ENCODE measurements at places on chromosomes 16 and 17.

DNA sequence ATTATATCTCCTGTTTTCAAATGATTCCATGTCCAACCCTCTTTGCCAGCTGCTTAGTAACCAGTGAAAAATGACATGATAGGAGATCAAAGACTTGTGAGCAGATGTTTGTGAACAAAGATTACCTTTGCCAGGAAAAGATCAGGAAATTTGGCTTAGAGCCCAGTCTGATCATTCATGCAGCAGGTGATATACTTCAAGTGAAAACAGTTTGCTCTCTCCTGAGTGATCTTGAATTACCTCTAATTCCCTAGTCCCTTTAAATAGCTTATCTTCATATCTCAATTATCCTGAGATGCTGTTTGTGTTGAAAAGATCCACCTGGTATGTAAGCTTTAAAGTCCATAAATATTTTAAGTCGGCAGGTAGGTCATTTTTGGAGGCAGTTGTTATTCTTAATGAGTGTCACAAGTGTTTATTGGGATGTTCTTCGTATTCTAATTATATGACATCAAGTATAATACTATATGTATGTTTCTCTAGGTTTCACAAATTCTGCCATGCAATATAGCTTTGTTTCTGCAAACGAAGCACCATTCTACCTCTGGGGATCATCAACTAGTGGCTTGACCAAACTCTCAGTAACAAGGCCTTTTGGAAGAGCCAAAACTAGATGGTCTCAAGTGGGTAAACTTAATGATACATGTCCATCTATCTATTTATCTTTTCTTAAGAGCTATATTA, 13.2 kb upstream of the VPS35L start:
- DNase-seq, result no peak

DNA sequence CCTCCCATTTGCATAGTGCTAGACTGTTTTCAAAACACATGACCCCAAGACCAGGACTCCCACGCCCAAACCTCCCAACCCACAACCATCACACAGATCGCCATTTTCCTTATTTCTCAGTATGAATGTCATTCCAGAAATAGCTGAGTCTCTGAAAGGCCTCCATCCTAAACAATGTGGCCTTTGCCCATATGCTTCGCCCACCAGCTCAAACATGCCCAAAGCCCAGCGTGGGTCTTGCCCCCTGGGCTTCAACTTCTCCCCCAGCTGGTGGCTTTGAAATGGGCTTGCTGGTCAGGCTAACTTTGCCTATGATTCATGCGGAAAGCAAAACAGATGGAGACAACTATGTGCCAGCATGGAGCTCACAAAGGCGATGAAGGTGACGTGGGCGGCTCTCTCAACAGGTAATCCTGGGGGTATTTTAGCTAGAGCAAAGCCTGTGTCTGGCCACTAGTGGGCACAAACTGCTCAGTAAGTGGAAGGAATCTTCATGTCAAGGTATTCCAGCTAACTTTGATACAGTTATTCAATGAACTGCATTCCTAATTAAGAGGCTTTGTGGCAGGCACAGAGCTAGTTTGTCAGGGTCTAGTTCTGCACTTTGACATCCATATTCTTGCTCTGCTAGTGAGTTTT, 17.1 kb downstream of the PMP22 start:
- no peak for DNase-seq

DNA sequence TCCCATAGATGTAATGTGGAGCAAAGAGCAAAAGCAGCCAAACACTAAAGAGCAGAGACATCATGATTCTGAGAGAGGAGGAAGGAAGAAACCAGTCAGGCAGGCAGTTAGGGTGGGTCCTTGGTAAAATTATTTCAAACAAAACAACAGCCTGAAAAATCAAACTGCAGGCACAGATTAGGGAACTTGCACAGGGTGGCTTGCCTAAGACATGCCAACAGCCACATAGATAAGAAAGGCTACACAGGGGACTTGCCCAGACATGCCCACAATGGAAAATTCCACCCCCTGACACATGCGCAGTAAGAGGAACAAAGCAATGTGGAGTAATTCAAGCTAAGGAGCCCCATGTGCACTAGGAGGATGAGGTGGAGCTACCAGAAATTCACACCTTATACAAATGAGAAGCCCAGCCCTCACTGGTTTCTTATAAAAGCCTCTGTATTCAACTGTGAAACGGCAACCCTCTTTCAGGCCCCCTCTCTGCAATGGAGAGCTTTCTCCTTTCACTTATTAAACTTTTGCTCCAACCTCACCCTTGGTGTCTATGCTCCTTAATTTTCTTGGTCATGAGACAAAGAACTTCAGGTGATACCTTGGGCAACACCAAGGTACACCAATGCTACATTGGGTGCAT, 7.3 kb upstream of the GAS7 start:
- DNase-seq, result no peak

GRCh38 chr16:89506113-89506504, 2.1 kb upstream of the SPG7 start:
- DNase-seq, result no peak

DNA sequence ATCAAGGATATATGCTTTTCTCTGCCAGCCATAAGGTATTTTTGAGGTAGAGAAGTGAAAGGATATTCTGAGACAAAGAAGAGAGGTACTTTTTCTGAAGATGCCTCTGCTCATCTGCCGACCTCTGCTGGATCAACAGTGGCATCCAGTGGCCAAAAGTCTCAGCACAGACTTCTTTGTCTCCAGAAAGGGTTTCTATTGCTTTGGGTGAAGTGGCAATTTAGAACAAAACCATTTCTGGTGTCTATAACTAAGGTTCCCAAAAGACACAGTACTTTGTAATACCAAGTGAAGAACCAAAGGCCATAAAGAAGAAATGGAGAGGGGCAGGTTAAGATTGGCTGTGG, 155.2 kb upstream of the C17orf78 start:
- no peak for DNase-seq

- no peak for DNase-seq
Measured at GRCh38 chr17:3988297-3989040, 24.2 kb upstream of the ATP2A3 start.

GRCh38 chr16:26530584-26531289, 536.0 kb upstream of the C16orf82 start:
- DNase-seq, result no peak

DNA sequence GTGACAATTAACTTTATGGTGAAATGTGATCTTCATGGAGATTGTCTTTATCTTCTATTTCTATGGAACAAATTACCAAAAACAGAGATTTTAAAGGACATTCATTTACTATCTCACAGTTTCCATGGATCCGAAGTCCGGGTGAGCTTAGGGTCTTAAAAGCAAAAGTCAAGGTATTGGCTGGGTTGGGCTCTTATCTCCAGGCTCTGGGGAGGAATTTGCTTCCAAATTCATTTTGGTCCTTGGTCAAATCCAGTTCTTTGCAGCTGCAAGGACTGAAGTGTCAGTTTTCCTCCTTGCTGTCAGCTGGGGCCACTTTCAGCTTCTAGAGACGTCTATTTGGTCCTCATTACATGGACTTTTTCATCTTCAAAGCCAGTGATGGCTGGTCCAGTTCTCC, 395.8 kb upstream of the MAF start:
- DNase-seq, result no peak

GRCh38 chr17:56880133-56880532, 33.7 kb downstream of the TRIM25 start:
- no peak for DNase-seq

- DNase-seq, result no peak
Measured at GRCh38 chr16:49651996-49652395, 203.9 kb downstream of the ZNF423 start.

- no peak for DNase-seq
Measured at GRCh38 chr16:15749371-15749770, 99.3 kb downstream of the NDE1 start.

- DNase-seq, result no peak
Measured at GRCh38 chr16:6694636-6695035, 638.0 kb upstream of the RBFOX1 start.

DNA sequence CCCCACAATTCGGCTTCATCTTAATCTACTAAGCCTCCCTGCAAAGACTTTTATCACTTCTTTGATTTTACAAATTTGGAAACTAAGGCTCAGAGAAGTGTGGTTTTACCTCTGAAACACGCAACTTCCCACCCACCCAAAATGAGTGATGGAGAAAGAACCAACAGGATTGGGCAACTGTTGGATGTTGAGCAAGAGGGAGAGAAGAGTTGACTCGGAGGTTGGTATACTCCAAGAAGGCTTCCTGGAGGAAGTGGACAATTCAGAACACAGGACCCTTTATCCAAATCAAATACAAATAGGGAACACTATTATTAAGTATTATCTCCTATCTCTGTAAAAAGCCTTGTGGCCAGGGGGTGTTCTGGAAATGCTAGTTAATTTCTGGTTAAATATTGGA, 323.0 kb downstream of the C16orf95 start:
- no peak for DNase-seq

DNA sequence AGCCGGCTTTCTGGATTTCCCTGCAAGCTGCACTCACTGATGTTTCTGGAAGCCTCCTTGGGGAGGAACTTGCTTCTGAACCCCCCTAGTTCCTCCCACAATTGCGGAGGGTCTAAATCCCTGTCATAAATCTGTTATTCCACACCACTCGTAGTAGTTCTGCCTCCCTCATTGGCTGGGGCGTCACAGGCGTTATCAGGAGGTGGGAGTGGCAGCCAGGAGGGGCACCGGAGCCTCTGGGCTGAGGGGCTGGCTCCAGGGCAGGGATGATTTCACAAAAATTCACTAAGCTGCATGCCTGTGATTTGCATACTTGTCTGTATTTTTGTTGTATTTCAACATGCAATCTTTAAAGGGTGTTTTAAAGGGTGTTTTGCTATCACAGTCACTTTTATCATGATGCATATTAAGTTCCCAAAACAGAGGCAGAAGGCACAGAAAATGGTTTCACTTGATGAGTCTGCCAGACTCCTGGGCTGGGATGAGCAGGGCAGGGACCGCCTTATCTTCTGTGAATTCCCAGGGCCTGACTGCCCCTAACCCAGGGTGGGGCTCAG, 176.2 kb upstream of the FOXF1 start:
- DNase-seq, result no peak

- DNase-seq, result no peak
Measured at GRCh38 chr16:57810197-57811031, 8.1 kb upstream of the KIFC3 start.

DNA sequence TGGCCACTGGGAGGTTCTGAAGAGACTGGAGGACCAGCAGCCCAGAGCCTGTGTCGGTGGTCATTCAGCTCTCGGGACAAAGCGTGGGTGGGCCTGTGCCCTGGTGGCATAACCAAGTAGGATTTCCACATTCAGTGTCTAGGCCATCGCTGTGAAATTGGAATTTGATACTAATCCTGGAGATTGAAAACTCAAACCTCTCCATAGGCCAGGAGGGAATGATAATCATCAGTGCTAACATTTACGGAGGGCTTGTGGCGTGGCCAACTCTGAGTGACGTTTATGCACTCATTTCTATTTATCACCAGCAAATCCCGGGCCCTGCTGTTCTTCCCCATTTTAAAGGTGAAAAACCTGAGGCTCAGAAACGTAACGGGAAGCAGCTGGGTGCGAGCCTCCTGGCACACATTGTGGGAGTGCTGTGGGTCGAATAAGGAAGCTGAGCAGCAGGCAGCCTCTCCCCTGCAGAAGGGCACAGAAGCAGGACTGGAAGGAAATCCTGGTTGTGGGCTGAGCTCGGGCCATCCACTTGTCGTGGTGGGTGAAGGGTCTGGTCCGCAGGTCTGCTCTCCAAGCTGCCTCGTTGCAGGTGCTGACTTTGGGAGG, 33.1 kb downstream of the RAI1 start:
- DNase-seq, result no peak

GRCh38 chr17:39965017-39965699, 2.4 kb downstream of the GSDMA start:
- no peak for DNase-seq

GRCh38 chr17:40295488-40296436, 8.1 kb downstream of the CDC6 start:
- no peak for DNase-seq

- no peak for DNase-seq
Measured at GRCh38 chr17:12898110-12898509, 108.8 kb downstream of the ARHGAP44 start.

GRCh38 chr17:2058586-2059546, 4.0 kb downstream of the HIC1 start:
- no peak for DNase-seq

GRCh38 chr17:42131981-42132432, 9.4 kb downstream of the HSPB9 start:
- no peak for DNase-seq

DNA sequence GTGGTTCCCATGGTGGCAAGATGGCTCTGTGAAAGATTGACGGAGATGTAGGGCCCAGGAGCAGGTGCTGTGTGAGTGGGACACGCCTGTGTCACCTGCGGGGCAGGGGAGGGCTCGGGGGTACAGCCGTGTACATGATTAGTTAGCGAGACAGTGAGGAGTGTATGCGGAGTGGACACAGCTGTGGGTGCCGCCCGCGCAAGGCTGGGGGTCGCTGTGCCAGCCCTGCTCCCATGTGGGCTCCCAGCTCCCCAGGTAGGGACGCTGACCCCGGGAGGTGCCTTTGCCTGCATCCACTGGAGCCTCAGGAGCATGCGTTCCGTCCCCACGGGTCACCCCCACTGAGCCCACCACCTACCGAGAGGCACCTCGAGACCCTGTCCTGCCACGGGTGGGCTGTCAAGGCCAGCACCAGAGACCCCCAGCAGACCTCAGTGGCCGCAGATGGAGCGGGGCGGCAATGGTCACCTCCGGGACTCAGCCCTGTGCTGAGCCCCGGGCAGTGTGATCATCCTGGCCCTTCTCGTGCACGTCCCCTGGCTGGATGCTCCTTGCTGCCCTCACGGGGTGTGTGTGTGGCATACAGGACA, 7.4 kb downstream of the CAPN15 start:
- no peak for DNase-seq

- DNase-seq, result no peak
Measured at GRCh38 chr16:31005350-31006085, 4.9 kb downstream of the STX1B start.

- no peak for DNase-seq
Measured at GRCh38 chr16:2404099-2404498, 25.1 kb upstream of the CCNF start.

- DNase-seq, result no peak
Measured at GRCh38 chr16:50881331-50881830, 139.5 kb downstream of the CYLD start.

DNA sequence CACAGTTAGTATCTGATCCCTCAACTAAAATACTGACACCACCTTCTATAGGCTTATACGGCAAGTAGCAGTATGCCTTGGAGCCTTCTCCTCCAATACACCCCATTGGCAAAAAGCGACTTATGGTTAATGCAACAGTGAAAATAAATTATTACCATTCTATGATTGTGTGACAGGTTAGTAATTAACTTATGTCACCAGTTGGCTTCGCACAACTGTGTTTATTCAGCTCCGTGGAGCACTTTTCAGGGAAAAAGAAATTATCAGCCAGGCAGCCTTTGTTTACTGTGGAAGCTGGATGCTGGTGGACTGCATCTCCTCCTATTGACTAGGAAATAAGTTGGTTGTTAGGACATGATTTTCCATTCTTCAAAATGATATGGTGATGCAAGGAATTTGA, 833.8 kb upstream of the RBFOX1 start:
- no peak for DNase-seq

DNA sequence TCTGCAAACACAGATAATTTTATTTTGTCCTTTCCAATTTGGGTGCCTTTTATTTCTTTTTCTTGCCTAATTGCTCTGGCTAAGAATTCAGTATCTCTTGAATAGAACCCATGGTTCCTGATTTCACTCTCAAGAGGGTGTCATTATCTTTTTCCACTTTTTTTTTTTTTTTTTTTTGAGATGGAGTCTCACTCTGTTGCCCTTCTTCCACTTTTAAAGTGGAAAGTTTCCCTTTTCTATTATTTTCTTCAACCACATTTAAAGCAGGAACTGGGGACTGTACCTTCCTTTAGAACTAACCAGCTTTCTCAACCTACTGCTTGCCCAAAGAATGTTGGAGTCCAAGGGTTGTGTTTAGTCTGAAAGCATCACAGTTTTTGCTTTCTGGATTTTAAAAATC, 31.1 kb downstream of the SLFN11 start:
- DNase-seq, result no peak

Measured in cortex of kidney (tissue), 1 donor.